Stimulated activated CD4-positive, alpha-beta T cell treated with anti-CD3 and anti-CD28 coated beads, Interleukin-4, amount 100 ng/mL, for 24 hours (primary cell): ENCODE measurements at places on chromosomes 13 and 19.

DNA sequence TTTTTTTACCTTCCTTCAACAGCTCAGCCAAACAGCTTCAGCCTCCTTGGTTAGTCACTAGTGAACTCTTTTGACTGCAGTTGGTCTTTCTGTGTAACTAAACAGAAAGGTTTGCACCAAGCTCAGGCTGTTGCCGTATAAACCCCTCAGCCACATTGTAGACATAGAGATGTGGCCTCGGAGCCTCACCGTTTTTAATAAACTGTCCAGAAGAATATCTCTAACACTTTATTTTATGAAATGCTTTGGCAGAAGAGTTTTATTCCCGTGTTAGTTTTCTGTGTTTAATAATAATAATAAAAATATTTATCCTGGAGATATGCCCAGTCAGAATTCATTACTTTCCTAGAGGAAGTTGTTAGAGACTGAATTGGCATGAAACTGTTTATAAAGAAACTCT lies 171.7 kb upstream of the MAB21L1 start:
- no peak for DNase-seq

DNA sequence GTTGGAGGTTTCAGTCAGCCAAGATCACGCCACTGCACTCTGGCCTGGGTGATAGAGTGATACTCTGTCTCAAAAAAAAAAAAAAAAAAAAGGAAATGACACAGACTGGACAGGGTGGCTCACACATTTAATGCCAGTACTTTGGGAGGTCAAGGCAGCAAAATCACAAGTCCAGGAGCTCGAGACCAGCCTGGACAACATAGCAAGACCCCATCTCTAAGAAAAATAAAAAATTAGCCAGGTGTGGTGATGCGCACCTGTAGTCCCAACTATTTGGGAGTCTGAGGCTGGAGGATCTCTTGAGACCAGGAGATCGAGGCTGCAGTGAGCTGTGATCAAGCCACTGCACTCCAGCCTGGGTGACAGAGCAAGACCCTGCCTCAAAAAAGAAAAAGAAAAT lies 22.6 kb upstream of the NAPA start:
- no peak for DNase-seq

DNA sequence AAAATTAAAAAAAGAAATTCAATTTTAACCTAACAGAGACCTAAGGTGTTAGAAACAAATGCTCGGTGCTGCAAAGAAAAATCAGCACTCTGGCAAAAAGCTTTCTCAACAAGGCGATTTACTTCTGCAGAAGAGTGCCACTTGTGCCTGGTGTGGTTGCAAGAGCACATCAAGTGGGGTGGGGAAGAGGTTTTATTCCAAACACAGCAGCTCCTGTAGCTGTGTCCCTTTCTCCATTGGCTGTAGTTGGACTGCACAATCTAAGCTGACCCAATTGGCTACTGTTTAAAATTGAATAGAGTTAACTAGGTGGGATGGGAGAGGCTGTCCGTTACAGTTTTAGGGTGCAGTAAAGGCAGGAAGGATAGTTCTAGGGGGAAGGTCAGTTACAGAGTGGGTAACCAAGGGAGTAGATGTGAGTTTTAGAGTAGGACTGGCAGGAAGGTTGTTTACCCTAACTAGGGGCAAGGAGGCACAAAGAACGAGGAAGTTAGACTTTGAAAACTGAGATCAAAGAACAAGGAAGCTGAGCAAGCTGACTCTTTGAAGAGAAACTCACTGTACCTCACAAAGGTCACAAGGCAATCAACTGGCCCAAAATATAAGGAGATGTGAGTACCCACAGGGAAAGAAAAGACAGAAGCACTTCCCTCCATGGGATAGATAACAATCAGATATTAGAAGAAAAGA lies 145.7 kb downstream of the LIG4 start:
- DNase-seq, result no peak

DNA sequence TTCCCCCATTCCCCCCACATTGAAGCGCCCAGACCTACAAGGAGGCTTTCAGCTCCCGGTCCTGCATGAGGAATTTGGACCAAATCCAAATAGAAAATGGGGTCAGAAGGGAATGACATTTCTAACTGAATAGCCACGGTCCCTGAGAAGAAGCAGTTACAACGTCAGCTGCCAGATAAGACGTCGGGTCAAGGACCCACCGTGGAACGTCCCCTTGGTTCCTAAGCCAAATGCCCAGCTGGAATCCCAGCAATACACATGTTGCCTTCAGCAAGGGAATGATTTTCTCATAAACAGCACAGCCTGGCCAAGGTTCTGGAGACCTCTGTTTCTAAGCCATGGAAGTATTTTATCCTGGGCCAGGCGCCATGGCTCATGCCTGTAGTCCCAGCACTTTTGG lies 109.1 kb upstream of the PEG3 start:
- DNase-seq, result no peak

- DNase-seq, result no peak
Measured at GRCh38 chr13:41802043-41802683, 158.7 kb downstream of the VWA8 start.

- DNase-seq, result no peak
Measured at GRCh38 chr13:56378566-56378965, 762.2 kb upstream of the PRR20A start.

GRCh38 chr13:72651144-72651543 lies 76.3 kb downstream of the MZT1 start:
- no peak for DNase-seq

- no peak for DNase-seq
Measured at GRCh38 chr19:49766930-49767299, at the start of gene AP2A1. TSS of gene AP2A1 (plus strand) at chr19:49767001. CDS start at chr19:49767134, 133 bp downstream.

DNA sequence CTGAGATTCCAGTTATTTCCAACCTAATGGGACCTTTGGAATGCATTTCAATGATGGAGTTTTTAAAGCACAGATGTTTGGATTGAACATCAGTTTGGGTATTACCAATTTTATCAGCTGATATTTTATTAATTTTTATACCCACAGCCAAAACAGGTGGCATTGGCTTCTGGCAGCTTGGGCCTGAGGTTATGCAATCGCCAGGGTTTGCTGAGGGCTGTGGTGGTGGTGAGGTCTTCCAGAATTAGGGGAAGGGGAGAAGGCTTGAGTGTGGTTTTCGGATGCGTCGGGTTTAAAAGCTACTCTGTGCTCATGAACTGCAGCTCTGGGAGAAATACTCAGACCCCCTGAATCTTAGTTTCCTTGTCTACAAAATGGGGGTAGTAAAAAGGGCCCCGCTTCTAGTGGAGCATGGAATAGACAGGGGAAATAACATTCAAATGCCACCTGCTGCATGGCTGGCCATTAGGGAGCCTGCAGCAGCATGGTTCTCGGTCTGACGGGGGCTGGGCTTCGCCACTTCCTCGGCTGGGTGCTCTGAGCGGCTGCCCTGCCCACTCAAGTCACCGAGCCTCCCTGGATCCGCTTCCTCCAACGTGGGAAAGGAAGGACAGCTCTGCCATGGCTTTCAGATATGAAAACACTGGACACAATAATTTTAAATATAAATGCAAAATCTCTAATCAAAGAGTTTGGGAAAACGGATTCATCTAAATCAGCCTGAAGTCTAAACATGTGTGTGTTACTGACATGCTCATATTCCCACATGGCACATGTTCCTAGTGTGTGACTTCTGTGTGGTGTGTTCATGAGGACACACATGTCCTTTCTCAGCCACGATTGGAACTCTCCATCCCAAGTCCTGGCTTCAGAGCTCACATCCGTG lies 35.2 kb downstream of the ADPRHL1 start:
- DNase-seq, result no peak

DNA sequence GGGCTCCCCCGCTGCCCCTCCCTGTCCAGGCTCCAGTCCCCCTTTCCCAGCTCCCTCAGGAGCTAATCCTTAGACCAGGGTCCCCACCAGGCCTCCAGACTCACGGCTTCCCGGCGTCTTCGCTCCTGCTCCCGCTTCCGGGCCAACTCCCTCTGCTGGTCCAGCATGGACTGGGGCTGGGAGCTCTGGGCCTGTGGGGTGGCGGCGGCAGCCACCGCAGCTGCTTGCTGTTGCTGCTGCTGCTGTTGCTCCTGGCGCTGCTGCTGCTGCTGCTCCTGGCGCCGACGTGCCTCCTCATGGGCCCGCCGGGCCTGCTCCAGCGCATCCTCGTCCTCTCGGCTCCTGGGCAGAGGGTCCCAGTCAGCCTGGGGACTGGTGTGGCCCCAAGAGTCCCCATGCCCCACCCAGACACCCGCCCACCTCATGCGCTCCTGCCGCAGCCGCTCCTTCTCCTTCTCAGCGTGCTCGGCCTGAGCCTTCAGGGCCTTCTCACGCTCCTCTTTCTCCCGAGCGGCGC lies 6.4 kb upstream of the EPHX3 start:
- no peak for DNase-seq

GRCh38 chr19:15869109-15869555 lies 28.7 kb downstream of the CYP4F2 start:
- peak; percentile 47 for DNase-seq

GRCh38 chr13:77528834-77529500 lies 6.5 kb upstream of the SCEL start:
- no peak for DNase-seq

- DNase-seq, result no peak
Measured at GRCh38 chr19:37572203-37572602, 22.4 kb downstream of the ZNF571 start.

DNA sequence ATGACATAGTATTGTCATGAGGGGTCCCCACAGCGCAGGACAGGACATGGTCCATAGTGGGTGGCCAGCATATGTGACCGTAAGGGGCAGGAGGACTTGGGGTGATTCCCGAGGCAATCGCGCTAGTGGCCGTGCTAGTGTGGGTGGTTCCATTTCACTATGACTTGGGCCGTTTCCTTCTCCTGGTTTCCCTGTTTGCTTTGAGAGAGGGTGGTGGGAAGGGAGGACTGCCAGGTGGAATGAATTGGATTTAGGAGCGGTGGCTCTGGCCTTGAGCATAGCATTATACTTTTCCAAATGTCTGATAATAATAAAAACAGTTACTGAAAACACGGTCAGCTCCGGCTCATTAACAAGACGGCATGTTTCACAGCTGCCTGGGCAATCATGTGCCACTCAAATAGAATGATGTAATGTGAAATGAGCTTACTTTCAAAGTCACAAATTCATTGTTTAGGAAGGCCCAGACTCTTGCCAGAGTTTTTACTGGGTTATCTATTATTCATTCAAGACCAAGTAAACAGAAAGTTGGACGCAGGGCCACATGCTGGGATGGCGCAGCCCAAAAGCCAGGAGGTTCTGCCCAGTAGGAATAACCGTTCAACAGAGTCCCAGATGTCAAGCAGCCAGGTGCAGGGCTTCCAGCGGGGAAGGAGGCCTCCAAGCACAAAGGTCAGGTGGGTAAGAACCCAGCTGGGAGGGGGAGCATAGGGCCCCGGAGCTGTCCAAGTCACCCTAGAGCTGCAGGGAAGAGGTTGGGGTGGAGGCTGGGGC lies 19.6 kb upstream of the SLC15A1 start:
- DNase-seq, result no peak
